ENCODE measurements at places on chromosomes 1 and 21.

DNA sequence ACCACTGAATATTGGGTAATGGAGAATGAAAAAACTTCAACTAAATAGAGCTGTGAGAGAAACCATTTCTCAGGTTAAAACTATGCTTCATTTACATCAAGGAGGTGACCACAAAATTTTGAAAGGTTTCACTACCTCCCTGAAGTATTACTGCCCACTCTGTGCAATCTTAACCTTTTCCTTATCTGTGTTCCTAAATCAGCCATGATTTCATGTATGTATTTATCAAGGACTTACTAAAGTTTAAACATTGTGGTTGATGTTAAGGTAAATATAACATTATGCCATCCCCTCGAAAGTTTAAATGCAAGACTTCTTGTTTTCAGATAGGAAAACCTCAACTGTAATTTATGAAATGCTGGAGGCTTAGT lies 84.4 kb downstream of the CLEC20A start:
- no peak for DNase-seq

GRCh38 chr1:184583849-184584248 lies 170.8 kb downstream of the EDEM3 start:
- DNase-seq, result no peak

DNA sequence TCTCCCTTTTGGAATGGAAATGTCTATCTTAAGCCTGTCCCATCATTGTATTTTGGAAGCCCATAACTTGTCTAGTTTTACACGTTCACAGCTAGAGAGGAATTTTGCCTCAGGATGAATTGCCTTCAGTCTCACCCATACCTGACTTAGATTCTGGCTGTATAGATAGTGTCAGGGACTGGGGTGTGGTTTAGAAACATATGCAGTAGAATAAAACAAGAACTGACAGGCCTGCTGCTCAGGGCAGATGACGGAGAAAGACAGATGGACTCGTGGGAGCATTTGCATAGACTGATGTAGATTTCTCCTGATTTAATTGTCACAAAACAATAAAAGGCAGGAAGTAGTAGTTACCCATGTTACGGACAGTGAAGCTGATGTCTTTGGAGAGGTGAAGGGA lies 166.7 kb downstream of the UCK2 start:
- no peak for DNase-seq

- DNase-seq, result no peak
Measured at GRCh38 chr1:153389401-153389800, 1.5 kb downstream of the S100A8 start.

DNA sequence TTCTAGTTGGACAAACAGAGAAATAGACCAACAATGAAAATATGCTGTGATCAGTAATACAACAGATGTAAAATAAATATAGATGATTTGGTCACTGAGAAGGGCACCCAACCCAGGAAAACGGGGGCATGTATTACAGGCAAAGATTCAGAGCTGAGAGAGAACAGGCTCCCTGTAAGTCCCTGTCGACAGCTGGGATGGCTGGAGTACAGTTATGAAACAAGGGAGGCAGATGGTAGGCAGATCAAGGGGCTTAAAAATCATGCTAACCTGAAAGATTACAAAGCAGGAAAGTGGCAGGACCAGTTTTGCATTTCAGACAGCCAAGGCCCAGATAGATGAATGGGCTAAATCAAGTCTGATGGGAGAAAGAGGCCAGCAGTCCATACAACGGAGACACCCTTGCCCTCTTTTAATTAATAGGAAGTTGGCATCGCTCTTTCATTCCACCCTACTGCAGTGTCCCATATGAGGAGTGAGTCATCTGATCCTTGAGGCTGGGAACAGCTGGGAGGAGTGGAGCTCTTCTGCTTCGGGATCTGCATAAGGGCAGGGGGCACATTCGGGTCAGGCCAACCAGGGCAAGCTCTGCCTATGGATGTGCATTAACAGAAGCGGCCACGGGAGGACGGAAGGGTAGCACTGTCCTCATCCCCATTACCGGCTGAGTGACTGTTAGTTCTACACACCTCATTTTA lies 171.1 kb downstream of the DAB1 start:
- DNase-seq, result no peak

- no peak for DNase-seq
Measured at GRCh38 chr1:171137580-171137979, 46.9 kb downstream of the FMO3 start.

- no peak for DNase-seq
Measured at GRCh38 chr1:20266642-20267041, 24.0 kb upstream of the VWA5B1 start.

- no peak for DNase-seq
Measured at GRCh38 chr1:66932291-66932690, 7.5 kb downstream of the MIER1 start.

GRCh38 chr1:85332575-85332974 lies 56.1 kb upstream of the BCL10 start:
- DNase-seq, result no peak

DNA sequence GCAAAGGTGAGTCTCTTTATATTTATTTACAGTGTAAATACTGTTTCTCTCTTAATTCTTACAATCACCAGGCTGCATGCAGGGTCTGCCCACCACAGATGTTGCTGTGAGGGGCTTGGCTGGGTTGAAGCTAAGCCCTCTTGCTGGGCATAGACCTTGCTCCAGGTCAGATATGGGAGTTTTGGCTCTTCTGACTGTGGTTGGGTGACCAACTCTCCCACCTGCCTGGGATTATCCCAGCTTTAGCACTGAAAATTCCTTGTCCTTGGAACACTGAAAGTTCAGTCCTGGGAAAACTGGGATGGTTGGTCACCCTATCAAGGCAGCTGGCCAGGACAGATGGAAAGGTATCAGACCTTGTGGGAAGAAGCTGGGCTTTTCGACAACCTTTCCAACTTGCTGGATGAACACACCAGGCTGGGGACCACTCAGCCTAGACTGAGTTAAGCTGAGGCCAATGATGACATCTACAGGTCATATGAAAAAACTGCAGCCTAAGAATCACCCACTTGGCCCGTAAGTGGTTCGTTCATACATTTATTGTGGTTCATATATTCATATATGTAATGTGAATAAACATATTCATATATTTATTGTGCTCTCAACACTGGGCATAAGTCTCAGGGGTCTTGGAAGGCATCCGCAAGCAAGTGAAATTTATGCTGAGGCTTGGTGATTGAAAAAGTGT lies 26.6 kb upstream of the HPDL start:
- peak; percentile 55 for DNase-seq

DNA sequence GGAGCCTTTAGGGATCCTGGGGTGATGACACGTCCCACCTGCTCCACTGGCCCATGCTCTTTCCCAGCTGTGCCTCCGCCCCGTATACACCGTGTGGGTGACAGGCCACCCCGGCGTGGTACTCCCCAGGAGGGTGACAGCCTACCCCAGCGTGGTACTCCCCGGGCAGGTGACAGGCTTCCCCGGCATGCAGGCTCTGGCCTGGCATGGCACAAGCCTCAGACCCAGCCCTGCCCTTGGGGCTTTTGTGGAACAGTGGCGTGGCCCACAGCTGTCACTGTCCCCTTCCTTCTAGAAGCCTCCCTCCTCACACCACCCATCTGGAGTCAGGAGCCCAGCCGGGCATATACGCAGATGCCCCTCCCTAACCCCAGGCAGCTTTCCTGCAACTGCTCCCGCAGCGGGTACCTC lies 4.7 kb upstream of the PFKL start:
- no peak for DNase-seq

DNA sequence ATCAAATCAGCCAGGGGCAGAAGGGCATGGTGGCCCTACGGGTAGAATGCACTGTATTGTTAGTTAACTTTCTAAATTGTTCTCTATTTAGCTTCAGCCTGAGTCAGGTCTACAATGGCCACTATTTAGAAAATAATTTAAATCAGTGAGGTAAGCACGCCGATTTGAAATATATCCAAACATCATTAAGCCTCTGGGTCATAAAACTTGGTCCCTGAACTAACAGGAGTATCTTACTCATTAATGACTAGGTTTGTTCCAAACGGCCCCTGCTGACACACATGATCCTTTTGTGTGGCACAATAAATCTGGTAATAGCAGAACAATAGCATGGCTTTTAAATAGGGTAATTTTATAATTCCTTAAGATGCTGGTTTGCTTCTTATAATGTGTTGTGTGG lies 48.4 kb downstream of the STX6 start:
- no peak for DNase-seq

DNA sequence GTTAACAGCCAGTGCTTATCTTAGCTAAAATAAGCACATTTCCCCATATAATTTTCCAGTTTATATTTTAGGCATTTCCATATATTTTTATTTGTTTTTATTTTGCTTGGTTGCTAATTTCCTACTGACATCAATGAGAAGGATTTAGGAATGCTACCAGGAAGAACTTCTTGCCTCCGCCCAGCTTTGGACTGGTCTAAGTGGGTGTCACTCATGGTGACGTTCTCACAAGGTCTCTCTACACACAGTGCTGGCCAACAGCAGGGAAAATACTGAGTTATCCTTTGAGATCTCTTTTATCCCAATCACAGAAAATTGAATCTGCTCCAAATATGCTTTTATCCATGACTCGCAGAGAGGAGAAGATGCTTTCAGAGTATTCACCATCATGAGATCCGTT lies 13.2 kb downstream of the MX1 start:
- no peak for DNase-seq

GRCh38 chr1:206960676-206961386 lies 9.4 kb downstream of the FCAMR start:
- no peak for DNase-seq

DNA sequence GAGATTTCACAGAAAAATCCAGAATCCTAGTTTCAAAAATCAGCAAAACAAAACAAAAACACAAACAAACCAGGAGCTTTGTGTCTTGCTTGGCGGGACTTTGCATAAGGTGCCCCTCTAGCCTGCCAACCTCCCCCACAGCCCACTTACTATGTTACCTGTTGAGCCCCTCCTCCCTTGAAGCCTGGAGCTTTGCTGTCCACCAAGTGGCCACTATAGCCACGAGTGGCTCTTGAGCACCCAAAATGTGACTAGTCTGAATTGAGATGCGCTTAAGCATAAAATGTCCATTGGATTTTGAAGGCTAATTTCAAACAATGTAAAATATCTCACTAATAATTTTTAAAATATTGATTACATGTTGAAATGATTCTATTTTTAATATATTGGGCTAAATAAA lies 12.2 kb downstream of the TFAP2E start:
- DNase-seq, result no peak

DNA sequence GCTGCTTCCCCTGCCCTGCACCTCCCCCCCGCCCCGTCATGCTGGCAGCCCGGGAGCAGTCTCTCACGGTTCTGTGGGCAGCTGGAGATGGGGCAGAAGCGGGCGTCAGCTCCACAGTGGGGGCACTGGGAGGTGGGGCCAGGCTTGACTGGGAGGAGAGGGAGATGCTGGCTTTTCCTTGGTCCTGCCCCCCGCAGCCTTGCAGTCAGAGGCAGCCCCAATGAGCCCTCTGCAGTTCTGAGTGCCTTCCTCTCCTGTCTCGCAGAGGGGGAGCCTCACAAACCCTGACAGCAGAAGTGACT lies 21.7 kb downstream of the ARHGEF10L start:
- no peak for DNase-seq

GRCh38 chr1:92805216-92805615 lies 20.3 kb upstream of the EVI5 start:
- no peak for DNase-seq

DNA sequence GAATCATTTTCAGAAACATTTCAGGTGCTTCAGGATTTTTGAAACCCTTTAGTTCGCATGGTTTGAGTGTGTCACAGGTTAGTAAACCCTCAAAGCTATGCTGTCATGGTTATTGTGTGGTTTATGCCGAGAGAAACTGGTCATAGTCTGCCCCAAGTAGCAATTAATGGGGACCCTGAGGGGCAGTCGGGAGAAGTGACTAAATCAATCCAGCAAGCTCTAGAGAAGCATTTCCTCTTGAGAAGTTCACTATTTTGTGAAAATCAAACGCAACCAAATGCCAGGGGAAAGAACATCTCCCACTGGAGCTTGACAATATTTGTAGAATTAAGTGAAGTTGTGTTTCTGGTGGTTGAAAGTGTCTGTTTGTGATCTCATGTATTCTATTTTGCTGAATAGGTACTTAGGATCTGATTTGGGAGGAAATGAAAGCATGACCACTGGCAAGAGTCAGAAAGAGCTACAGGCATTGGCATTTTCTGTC lies 63.0 kb upstream of the BACH1 start:
- no peak for DNase-seq

- DNase-seq, result peak; percentile 37
Measured at GRCh38 chr1:234241941-234242490, 131.2 kb upstream of the COA6 start.

GRCh38 chr1:107593501-107594209 lies 371.3 kb downstream of the VAV3 start:
- no peak for DNase-seq

- no peak for DNase-seq
Measured at GRCh38 chr1:205369701-205370123, 13.0 kb upstream of the KLHDC8A start.

DNA sequence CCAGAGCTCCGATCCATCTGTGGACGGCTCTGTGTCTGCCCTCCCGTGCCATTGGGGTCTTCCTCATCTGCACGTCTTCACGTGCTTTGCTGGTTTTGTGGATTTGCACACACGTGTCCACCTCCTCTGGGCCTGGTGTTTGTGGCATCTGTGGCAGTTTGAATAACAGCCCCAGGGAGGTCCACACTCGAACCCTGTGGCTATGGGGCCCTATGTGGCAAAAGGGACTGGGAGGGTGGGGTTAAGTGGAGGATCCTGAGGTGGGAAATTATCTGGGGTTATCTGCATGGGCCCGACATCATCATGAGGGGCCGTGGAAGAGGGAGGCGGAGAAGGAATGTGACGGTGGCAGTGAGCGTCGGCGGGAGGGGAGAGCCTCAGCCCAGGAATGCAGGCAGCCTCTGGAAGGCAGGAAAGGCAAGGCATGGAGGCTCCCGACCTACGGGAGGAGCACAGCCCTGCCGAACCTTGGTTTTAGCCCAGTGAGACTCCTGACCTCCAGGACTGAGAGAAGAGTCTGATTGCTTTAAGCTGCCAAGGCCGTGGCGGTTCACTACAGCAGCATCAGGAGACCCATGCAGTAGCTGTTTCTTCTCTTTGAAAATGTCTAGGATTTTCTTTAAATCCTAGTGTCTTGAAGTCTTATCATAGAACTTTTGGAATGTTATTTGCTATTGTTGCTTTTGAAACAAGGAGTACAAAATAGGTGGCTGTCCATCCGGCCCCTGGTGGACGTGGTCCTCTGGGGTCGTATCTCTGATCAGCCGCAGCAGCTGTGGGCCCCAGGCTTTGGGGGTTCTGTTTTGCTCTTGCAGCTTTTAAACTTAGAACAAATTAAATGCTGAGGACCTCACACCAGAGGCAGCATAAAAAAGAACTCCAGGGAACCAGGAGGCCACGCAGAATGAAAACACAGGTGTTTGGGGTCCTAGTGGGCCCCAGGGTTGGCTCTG lies 40.0 kb upstream of the LRRC3 start:
- DNase-seq, result no peak

- no peak for DNase-seq
Measured at GRCh38 chr1:112509005-112509659, 367 bp downstream of the WNT2B start.

- no peak for DNase-seq
Measured at GRCh38 chr1:216616425-216616824, 106.8 kb downstream of the ESRRG start.
